ENCODE measurements at places on chromosomes 5 and 9.

DNA sequence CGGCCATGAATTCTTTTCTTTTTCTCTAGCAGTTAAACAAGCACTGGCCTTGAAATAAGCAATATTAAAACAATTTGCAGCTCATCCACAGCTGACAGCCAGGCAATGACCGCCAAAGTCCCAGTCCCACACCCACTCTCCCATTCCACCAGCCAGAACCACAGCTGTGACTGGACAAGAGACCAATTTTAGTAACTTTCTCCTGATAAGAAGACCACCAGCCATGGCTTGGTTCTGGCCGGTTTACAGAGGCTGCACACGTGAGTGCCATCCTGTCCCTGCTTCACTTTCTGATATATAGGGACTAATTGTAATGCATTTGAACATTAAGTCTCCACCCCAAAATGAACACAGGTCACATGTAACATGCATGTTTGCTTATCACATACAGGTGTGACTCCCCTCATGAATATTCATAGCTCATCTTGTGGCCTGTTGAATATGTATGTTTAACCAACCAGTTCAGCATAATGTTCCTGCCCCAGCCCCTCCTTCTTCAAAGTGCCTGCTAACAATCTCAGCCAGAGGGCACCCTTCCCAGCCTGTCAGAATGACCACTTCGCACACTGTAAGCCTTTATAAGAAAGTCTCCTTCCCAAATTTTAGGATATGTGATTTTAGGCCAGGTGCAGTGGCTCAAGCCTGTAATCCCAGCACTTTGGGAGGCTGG is 23.9 kb upstream of the FANCC start:
- no peak for DNase-seq

- DNase-seq, result no peak
Measured at GRCh38 chr5:60507687-60508086, 192.3 kb downstream of the DEPDC1B start.

- DNase-seq, result no peak
Measured at GRCh38 chr9:27308691-27309390, 11.9 kb upstream of the EQTN start.

GRCh38 chr5:34491251-34491620 is 164.9 kb upstream of the RAI14 start:
- DNase-seq, result no peak

GRCh38 chr5:149656576-149657182 is 73.4 kb upstream of the PPARGC1B start:
- no peak for DNase-seq
